Effector memory CD8-positive, alpha-beta T cell (primary cell): ENCODE measurements at places on chromosomes 2 and 18.

DNA sequence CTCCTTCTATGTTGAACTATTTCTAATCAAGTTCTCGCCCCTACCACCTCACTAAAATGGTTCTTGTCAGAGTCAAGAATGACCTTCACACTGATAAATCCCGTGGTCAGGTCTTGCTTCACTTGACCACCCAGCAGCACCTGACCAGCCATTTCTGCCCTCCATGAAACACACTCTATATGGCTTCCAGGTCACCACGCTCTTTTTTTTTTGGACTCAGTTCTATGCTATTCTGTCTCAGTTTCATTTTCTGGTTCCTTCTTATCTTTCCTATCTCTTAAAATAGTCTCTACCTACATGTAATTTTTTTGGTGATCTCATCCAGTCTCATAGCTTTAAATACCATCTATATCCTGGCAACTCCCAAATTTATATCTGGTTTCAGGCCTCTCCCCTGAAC lies 11.4 kb downstream of the EIF2AK3 start:
- DNase-seq: no peak

DNA sequence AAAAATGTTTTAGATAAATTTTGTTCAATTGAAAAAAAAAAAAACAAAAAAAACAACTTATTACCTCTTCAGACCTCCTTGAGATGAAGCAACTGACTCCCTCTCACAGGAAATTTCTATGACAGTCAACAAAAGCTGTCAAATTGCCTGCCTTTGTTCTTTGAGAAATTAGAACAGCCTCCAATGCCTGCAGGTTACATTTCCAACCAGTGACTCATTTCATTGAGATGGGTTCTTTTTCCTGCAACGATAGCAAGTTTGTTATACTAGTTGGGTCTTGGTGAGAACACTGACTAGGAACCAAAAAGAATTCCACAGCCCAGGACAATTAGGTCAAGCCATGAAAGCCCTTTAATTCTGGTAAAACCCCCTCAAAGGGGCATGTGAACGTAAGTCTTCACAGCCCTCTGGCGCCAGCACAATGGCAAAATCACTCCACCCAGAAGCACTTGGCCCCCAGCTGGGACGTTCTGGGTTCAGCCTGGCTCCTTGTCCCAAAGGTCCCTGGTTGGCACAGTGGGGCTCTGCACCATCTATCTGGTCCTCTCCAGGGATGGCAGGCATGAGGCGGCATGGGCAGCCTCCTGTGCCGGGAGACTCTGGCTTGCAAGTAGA lies 87.0 kb downstream of the SPP2 start:
- no peak for DNase-seq

DNA sequence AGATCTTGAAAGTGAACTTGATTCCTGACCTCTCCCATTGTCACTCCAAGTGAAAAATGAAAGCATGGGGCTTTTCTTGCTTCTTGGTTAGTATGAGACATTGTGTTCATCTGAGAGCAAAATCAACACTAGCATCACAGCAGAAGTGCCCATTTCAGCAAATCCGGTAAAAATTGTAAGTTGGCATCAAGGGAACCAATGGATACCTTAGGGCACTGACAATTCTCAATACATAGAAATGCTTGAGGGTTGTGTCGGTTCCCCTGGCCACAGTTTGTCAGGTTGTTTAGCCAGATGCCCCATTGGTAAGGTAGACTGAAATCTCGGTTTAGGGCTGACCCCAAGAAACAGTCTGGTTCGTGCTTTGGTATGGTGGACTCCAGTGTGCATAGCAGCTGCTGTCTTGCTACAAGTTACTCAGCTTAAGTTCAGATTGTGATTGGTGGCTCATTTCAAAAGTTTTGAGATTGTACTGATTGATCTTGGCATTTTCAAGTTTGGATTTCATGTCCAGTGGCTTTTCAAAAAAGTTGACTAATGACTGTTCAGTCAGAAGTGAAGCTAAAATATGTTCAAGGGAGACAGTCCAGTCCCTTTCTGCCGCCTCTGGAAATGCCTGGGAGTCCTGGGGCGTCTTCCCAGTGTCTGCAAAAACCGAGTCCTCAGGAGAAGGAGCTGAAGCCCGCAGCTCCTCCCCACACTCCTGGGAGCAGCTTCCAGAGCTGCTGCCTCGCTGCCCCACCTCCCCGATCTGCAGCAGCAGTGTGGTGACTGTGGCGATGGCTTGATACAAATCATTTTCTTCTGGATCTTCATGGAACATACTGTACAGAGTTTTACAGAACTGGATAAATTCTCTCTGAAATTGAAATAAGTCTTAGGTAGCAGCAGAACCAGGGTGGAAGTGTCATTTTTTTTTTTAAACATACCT lies 5.6 kb downstream of the RPL31 start:
- no peak for DNase-seq

DNA sequence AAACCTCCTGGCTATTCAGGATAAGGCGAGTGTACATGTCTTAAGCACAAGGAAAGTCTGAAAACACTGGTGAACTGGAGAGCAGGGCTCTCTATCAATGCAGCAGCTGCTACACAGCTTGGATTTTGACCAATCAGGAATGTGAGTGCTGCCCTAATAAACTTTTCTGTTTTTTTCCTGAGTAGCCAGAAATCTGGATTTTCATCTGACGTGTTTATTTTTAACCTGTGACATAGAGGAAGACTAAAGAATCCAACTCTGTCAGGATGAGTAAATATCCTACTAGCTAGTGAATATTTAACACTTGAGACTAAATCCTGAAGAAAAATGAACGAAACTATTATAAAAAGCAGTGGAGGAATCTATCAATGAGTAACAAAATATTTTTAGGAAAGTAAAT lies 1638.9 kb downstream of the LRP1B start:
- DNase-seq: no peak
